ENCODE measurements at places on chromosomes 2 and 18. TPM values are rescaled to one million over a fixed set of nuclear protein-coding genes. Genes with fewer than 3 reads are reported as not detected.

RGPD4 gene
- total RNA-seq: not detected

ANKRD29 gene
- 3.3 TPM for total RNA-seq

SERPINB13 gene
- total RNA-seq: not detected

RFX8 gene
- not detected for total RNA-seq

SLC8A1 gene
- total RNA-seq: 7.8 TPM

MC2R gene
- total RNA-seq: not detected

LIMS2 gene
- total RNA-seq: 9.6 TPM

GRCh38 chr2:118442996-118443553 lies 354.8 kb downstream of the INSIG2 start:
- no peak overlapping the region for H3K4me3 ChIP-seq
- DNase-seq: no peak
- no peaks in the 10 kb centered on the region for H3K27me3 ChIP-seq
- no peaks in the 10 kb centered on the region for H3K4me1 ChIP-seq

DNA sequence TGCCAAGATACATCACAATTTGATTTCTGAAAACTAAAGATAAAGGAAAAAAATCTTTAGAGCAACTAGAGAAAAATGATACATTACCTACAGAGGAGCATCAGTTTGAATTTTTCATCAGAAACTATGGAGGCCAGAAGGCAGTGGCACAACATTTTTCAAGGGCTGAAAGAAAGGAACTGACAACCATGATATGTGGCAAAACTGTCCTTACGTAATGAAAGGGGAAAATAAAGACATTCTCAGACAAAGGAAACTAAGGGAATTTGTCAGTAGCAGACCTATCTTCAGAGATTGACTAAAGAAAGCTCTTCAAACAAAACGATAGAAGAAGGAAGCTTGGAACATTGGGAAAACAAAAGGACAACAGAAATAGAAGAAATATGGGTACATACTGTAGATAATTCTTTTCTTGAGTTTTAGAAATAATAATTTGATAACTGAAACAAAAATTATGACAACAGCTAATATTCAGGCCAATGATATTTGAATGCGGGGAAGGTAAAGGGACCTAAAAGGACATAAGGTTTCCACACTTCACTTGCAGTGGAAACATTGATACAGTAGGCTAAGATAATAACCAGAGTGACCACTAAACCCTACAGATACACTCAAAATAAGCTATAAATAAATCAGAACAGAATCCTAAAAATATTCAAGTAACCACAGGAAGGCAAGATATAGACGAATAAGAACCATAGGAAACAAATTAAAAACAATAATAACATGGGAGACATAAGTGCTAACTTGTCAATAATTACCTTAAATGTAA lies 70.0 kb upstream of the NPAS2 start:
- no peaks in the 10 kb centered on the region for H3K4me1 ChIP-seq
- H3K4me3 ChIP-seq: no peak overlapping the region
- H3K36me3 ChIP-seq: no peaks in the 10 kb centered on the region
- no peak for DNase-seq
- H3K27ac ChIP-seq: no peak overlapping the region
- H3K27me3 ChIP-seq: no peaks in the 10 kb centered on the region

DNA sequence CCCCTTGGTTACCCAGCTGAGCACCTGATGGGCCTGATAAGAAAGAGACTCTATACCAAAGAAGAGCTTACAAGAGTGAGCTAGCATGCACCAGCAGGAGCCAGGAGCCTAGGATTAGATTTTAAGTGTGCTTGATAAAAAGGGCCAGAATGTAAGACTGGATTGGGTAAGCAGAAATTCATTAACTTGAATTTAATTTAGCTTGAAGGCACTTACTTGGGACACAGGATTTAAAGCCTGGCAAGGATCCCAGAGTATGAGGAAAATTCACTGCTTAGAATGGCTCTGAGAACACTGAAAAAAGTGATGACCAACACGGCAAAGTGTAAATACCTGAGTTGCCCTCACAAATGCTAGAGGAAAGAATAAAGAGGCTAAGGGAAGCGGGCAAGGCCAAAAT lies 91.3 kb upstream of the RBBP8 start:
- peaks cover 8% of the 10 kb centered on the region for H3K4me1 ChIP-seq
- no peaks in the 10 kb centered on the region for H3K36me3 ChIP-seq
- no peak overlapping the region for H3K4me3 ChIP-seq
- no peak for DNase-seq
- H3K27ac ChIP-seq: no peak overlapping the region

DNA sequence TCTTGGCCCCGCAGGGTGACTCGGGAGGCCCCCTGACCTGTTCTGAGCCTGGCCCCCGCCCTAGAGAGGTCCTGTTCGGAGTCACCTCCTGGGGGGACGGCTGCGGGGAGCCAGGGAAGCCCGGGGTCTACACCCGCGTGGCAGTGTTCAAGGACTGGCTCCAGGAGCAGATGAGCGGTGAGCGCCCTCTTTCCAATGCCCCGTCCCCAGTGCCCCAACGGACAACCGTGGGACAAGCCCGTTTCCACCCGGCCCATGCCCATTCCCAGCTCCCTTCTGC lies 2.6 kb upstream of the CHRND start:
- peaks cover 31% of the 10 kb centered on the region for H3K4me1 ChIP-seq
- H3K36me3 ChIP-seq: no peaks in the 10 kb centered on the region
- H3K27me3 ChIP-seq: no peaks in the 10 kb centered on the region
- no peak overlapping the region for H3K4me3 ChIP-seq
- no peak overlapping the region for H3K27ac ChIP-seq
- no peak for DNase-seq

DNA sequence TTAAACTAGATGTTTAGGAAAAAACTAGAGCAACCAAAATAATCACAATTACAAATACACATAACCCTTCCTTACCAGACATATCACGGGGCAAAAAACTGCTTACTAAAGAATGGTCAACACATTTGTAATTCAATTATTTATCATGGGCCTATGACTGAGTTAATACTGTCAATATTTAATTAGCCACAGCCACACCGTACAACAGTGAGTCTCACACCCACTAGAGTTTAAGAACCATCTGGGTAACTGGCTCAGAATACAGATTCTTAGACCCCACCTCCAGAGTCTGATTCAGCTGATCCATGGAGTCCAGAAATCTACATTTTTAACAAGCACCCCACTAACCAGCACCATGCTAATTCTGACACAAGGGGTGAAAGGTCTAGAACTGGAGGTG lies 14.8 kb downstream of the ATL2 start:
- peak overlapping the region; percentile 41 for H3K27ac ChIP-seq
- no peak for DNase-seq
- no peaks in the 10 kb centered on the region for H3K27me3 ChIP-seq
- H3K4me3 ChIP-seq: no peak overlapping the region
- H3K36me3 ChIP-seq: no peaks in the 10 kb centered on the region

DNA sequence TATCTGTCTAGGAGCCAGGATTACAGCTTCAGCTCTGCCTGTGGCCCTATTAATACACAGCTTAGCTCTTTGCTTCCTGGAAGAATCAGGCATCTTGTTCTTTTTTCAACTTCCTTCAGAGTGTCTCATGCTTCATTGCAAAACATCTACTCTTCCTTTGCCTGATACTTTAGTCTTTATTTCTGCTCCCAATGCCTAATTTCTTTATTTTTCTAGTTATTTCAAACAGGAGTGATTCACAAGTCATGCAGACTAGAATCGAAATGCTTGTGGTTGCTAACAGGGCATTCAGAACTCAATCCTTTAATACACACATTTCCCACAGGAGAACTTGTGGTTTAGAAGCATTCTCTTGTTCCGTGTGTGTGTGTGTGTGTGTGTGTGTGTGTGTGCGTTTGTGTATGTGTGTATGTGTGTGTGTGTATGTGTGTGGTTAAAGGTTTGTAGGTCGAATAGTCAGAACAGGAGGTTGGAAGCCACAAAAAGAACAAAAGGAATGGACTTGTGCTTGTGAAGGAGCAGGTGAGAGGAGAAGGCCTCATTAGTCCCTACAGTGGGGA lies 28.3 kb upstream of the INSIG2 start:
- peak overlapping the region; percentile 34 for H3K27ac ChIP-seq
- H3K4me1 ChIP-seq: no peaks in the 10 kb centered on the region
- H3K4me3 ChIP-seq: no peak overlapping the region
- no peak for DNase-seq

DNA sequence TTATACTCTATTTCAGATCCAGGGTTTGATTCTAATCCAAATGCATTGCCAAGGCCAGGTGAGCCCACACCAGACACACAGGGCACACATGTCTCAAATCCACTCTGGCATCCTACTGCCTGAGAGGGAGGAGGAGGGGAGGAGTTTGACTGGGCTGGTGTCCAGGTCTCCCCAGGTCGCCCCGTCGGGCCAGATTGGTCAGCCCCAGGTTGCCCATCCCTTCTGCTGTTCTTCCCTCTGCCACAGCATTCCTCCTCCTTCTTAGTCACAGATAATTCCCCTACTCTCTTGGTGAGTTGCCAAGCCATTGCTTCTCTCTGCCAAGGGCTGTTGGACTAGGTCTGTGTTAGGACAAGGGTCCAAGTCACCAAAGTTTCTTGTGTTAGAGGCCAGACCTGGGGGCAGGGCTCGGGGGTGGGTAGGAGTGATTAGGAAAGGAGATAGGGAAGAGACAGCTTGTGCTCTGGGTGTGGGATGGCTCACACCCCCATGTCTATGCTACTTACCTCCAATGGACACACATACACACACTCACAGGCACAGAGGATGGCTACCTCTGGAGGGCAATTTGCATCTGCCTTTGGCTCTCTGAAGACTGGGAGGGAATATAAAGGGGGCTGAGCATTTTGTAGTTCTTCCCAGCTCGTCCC lies 2.5 kb upstream of the EGR4 start:
- H3K27me3 ChIP-seq: peaks cover 31% of the 10 kb centered on the region
- H3K4me1 ChIP-seq: peaks cover 28% of the 10 kb centered on the region
- no peaks in the 10 kb centered on the region for H3K36me3 ChIP-seq
- no peak overlapping the region for H3K4me3 ChIP-seq

GRCh38 chr2:127261804-127262406 lies 32.0 kb downstream of the ERCC3 start:
- DNase-seq: no peak
- H3K4me3 ChIP-seq: no peak overlapping the region

GRCh38 chr2:58601017-58601416 lies 359.9 kb upstream of the FANCL start:
- no peak overlapping the region for H3K27ac ChIP-seq
- H3K4me1 ChIP-seq: no peaks in the 10 kb centered on the region
- H3K4me3 ChIP-seq: no peak overlapping the region
- no peaks in the 10 kb centered on the region for H3K36me3 ChIP-seq

DNA sequence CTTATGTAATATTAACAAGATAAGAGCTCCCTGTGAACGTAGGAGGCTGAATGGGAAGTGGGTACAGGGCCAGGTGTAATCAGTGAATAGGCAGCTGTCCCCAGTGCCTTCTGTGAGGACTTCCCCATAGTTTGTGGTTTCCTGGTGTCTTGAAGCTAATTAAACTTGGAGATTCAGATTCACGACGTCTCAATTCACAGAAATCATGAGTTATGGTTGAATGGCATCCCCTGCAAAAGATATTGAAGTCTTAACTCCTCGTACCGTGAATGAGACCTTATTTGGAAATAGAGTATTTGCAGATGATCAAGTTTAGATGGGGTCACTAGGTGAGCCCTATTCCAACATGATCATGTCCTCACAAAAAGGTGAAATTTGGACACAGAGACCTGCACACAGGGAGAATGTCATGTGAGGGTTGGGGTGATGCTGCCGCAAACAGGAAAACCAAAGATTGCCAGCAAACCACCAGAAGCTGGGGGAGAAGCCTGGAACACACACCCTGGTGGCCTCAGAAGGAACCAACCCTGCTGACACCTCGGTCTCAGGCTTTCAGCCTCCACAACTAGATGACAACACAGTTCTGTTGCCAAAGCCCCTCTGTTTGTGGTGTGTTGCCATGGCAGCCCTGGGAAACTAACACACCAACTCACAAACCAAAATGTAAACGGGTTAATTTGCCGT lies 13.2 kb downstream of the ARL4C start:
- no peaks in the 10 kb centered on the region for H3K4me1 ChIP-seq
- H3K36me3 ChIP-seq: no peaks in the 10 kb centered on the region
- H3K4me3 ChIP-seq: no peak overlapping the region

DNA sequence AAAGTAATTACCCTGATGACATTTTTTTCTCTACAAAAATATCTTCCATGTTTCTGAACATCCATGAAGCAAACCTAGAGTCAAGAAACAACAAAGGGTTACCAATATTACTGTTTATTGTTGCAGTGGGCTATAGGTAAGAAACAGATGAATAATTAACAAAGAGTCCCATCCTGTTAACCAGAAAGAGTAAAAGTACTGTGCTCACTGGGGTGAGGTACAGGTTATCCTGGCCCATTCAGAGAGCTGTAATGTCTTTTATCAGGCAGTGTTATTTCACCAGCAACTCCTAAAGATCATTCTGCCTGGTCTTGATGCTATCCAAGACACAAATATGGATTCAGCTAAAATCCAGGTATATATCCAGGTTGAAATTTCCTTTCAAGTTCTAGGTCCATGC lies 754.9 kb downstream of the SATB2 start:
- H3K27ac ChIP-seq: no peak overlapping the region
- no peaks in the 10 kb centered on the region for H3K27me3 ChIP-seq
- no peak for DNase-seq
- no peaks in the 10 kb centered on the region for H3K36me3 ChIP-seq

GRCh38 chr2:207469943-207470729 lies 59.6 kb upstream of the CREB1 start:
- H3K27me3 ChIP-seq: no peaks in the 10 kb centered on the region
- H3K36me3 ChIP-seq: no peaks in the 10 kb centered on the region

- H3K36me3 ChIP-seq: no peaks in the 10 kb centered on the region
- no peak overlapping the region for H3K27ac ChIP-seq
- no peaks in the 10 kb centered on the region for H3K27me3 ChIP-seq
Measured at GRCh38 chr2:99836690-99837605, 305.4 kb downstream of the AFF3 start.

DNA sequence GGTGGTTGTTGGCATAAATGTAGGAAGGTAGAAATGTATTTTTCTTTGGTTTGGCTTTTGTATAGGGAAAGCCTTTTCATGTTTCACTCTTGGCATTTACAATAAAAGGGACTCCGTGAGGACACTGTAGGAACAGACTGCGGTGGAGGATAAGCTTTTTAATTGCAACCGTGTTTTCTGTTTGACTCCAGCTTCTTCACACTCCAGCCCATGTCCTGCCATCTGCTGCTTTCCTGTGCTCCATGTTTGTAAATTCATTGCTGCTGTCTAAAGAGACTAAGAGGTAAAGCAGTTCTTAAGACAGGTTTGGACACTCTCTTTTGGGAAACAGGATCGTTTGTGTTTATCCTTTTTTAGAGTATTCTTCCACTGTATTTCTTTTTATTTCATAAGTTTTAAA lies 33.3 kb downstream of the WDR75 start:
- H3K4me1 ChIP-seq: no peaks in the 10 kb centered on the region
- no peak overlapping the region for H3K27ac ChIP-seq
- no peaks in the 10 kb centered on the region for H3K27me3 ChIP-seq
- H3K36me3 ChIP-seq: peaks cover 6% of the 10 kb centered on the region
- H3K4me3 ChIP-seq: no peak overlapping the region
